SJSA1 (cell line): ENCODE measurements at places on chromosomes 16 and 17.
A peak's percentile ranks its signal among the peaks of the same experiment; 100 is the strongest.

GRCh38 chr16:23081675-23082119 is 67.6 kb downstream of the USP31 start:
- DNase-seq = no peak

- DNase-seq = no peak
These were observed 45.1 kb upstream of the TOX3 start for GRCh38 chr16:52591934-52592592.

DNA sequence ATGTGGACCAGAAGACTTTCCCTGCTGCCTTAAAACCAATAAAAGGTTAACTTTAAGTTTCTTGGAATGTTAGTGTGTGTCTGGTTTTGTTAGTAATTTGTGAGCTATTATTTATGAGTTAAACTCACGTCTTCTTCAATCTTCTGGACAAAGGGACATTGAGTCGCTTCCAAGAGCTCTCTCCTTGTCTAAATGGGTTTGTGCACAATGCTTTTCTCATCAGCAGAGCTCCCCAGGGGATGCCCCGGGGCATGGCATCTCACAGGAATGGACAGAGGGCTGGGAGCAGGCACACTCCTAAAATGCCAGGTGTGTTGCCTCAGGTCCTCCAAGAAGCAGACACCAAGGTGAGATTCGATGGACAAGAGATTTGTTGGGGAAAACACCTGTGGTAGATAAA is 90.5 kb downstream of the RGS9 start:
- DNase-seq = no peak

GRCh38 chr16:88906020-88906419 is 39.6 kb upstream of the PABPN1L start:
- DNase-seq = no peak

DNA sequence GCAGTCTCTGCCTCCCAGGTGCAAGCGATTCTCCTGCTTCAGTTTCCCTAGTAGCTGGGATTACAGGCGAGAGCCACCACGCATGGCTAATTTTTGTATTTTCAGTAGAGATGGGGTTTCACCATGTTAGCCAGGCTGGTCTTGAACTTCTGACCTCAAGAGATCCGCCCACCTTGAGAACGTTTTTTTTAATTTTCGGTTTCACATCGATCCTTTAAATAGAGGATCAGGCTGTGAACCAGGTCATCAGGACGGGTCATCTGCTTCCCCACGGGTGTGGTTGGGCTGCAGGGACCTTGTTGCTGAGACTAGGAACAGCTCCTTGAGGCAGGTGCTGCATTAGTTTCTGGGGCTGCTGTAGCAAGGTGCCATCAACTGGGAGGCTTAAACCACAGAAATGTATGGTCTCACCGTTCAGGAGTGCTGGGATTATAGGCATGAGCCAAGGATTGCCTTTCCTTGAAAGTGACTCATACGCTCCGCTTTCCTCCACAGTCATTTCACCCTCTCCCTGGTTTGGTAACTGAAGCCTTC is 7.9 kb upstream of the NAGPA start:
- DNase-seq = no peak

GRCh38 chr17:2701996-2702741 is 9.4 kb downstream of the CLUH start:
- DNase-seq = no peak

DNA sequence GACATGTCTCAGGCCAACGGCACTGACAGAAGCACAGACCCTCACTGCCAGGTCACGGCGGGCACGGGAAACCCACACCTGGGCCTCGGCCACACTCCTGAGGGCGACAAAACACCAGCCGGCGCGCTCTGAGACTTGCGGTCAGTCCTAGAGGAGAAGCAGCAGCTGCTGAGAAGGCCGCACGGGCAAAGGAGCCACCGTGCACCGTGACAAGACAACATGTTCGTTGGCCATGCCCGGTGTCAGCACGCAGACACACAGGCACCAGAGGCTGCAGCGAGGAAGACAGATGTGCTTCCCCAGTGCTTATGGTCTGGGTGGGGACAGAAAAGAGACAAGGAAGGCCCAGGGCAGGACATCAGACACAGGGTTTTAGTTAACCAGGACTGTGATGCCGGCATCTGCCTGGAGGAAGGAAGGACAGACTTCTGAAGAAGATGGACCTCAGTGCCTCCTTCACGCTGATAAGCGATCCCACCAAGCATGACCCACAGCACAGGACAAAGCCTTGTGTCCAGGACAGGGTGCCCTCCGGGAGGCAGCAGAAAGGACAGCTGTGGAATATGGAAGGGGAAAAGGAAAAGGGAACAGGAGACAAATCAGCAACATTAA is 84.0 kb downstream of the ANKRD11 start:
- no peak for DNase-seq

GRCh38 chr17:81931189-81931556 is 3.6 kb upstream of the MAFG start:
- DNase-seq = no peak

GRCh38 chr16:14486520-14487303 is 143.3 kb downstream of the PARN start:
- DNase-seq = peak; percentile 84

- DNase-seq = no peak
These were observed 26.9 kb downstream of the GPT2 start for GRCh38 chr16:46911038-46911437.

DNA sequence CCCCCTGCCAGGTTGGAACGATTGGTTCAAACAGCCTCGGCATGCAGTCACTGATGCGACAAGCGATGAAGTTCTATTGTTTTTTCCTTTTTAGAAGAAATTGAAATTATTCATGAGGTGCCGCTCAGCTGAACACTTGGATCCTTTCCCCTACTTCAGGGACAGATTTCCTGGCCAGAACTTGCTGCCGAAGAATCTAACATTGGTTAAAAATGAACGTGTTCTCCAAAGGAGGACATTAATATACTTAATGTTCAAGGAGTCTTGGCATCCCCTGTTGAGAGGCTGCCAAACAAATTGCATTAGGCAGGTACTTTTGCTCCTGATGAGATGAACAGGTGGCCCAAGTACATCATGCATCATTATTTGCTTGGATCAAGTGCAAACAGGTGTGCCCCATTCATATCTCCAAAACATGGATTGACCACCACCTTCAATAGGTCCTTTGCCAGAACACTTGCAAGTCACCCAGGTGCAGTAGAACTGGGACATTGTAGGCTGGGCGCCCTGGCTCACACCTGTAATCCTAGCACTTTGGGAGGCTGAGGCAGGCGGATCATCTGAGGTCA is 437.2 kb downstream of the HAPSTR1 start:
- DNase-seq = no peak

DNA sequence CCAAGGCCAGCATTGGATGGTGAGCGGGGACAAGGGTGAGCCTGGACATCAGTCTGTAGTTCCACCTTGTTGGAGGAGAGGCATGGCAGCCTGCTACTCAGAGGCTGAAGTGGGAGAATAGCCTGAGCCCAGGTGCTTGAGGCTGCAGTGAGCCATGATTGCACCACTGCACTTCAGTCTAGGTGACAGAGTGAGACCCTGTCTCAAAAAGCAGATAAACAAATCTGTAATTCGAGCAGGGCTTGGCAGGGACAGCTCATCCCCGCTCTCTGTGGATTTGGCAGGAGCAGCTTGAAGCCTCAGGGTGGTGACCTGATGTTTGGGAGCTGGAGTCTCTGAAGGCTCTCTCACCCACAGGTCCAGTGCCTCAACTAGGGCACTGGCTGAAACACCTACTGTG is 38.6 kb upstream of the ZCCHC14 start:
- DNase-seq = no peak

- DNase-seq = no peak
These were observed 22.5 kb upstream of the CACNG1 start for GRCh38 chr17:67021743-67022450.

DNA sequence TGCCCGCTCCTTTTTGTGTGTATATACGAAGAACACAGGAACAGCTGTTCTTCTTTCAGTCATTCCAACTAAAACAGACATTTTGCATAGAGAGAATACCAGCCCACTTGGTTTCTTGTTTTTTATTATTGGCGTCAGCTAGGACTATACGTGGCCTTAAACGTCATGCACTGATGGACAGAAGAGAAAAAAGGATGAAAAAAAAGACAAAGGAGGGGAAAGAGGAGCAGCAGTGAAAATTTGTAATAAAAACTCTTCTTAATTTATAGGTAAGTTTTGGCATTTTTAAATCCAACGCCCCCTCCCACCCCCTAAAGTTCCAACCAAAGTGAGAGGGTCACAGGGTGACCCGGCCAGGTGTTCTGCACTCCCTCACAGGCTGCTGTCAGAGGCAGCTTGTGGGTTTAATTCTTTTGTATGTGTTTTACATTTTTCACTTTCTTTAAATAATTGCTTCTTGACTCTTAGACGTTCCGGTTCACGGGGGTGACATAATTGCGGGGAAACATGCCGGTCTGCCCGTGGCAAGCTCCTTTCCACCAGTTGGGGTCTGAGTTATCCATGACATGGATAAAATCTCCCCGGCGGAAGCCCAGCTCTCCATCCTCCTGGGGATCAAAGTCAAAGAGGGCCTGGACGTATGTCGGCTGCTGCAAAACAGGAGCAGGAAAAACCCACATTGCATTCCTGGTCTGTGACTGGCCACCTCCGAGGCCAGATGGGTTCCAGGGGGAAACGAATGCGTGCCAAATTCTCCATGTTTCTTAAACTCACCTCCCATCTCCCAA is 30.9 kb upstream of the SLC25A19 start:
- DNase-seq = no peak

- no peak for DNase-seq
These were observed 5.7 kb upstream of the B9D1 start for GRCh38 chr17:19368229-19368628.

DNA sequence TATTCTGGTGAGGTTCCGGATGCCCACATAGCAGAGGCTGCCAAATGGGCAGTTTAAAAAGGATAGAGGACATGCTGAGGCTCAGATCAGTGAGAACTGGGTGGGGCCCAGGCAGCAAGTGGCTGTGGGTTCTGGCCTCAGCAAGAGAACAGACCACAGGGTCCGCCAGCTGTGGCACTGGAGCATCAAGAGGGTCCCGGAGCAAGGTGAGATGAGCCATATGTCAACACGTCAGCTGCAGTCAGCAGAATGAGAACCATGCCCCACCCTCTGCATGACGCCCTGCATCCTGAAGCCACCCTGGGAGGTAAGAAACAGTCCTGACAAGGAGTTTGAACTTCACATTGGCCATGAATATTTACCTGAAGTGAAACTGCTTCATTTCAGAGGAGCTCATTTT is 20.1 kb upstream of the CCL5 start:
- DNase-seq = no peak

- DNase-seq = peak; percentile 33
These were observed 14.5 kb downstream of the SPIRE2 start for GRCh38 chr16:89842471-89843408.

- DNase-seq = no peak
These were observed 15.4 kb downstream of the RHBDL3 start for GRCh38 chr17:32281011-32281451.

DNA sequence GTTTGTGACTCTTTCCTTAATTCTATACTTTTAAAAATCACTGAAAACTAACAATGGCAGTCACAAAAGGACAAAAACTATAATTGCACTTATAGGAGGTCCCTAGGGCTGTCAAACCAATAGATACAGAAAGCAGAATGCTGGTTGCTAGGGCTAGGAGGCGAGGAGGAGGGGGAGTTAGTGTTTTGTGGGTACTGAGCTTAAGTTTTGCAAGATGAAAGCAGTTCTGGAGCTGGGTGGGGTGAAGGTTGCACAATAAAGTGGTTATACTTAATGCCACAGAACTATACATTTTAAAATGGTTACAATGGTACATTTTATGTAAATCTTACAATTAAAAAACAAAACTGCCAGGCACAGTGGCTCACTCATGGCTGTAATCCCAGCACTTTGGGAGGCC is 27.3 kb downstream of the NUBP1 start:
- no peak for DNase-seq

- no peak for DNase-seq
These were observed 1.3 kb downstream of the SLC43A2 start for GRCh38 chr17:1627182-1627981.

GRCh38 chr16:1991948-1992703 is 2.4 kb downstream of the SYNGR3 start:
- no peak for DNase-seq

DNA sequence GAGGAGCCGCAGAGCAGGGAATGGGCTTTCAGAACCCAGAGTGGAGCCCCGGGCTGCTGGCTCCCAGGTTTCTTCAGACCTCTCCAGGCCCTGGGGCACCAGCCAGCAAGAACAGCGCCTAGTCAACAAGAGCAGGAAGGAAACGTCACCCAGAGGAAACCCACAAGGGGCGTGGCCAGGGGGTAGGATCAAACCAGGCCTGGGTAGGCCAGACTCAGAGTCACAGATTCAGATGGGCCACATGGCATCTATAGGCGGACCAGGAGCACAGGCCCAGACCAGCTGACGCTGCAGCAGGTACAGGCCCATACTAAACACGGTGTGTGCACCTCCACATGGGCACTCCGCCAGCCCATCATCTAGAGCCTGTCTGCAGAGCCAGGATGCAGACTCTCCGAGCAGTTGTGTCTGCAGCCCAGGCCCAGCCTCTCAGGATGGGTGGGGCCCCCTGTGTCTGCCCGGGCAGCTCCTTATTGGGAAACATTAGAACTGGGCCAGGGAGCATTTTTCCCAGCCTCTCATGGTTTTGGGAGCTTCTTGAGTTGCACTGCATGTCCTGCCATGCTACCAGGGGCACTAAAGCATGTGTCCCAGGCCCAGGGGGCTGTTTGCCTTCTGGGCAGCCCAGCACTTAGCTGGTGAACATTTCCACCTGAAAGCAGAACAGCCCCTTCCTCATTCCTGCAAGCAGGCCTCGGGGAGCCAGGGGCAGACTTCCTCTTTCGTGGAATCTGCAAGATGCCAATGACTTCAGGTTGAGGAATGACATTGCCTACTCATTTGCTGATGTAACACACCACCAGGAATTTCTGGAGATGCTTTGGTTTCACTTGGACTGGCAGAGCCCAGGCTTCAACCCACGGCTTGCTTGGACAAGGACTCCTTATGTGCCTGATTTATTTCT is at the start of gene NLRP1:
NLRP1 (minus strand) TSS at position 127 of the 904 bp plus-strand sequence. CDS start 552 bp downstream, outside the sequence.
- DNase-seq = peak; percentile 76

DNA sequence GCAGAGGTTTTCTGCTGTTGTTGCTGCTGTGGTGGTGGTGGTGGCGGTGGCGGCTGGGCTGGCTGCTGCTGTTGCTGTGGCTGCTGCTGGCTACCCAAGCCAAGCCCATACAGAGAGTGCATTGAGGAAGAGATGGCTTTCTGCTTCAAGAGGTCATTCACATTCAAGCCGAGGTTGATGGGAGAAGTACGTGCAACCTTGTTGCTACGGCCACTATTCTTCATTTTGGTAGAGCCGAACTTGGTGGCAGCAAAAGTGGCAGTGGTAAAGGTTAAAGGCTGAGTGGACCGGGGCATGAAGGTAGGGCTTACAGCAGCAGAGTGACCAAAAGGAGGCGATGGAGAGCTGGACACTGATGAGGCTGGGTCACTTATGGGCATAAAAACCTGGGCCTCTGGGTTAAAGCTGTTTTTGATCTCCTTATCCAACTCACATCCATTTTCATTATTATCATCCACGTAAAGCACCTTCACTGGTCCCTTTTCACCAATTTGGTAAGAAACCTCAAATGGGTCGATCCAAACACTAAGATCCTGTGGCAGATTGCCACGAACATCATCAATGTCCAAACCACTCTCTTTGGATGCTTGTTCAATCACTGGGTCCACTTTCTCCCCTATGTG is 2.8 kb downstream of the TOB1 start:
- no peak for DNase-seq

- no peak for DNase-seq
These were observed 235.1 kb downstream of the CEP112 start for GRCh38 chr17:65956814-65957213.

GRCh38 chr16:79982862-79983261 is 382.3 kb upstream of the MAF start:
- no peak for DNase-seq

- DNase-seq = no peak
These were observed 43.1 kb downstream of the SCNN1G start for GRCh38 chr16:23225634-23226033.

- DNase-seq = no peak
These were observed at the start of gene RHBDL3 for GRCh38 chr17:32265192-32265923. Gene RHBDL3 (plus strand): TSS chr17:32265832. CDS start chr17:32266190, 358 bp downstream.
